GM10248 (cell line): ENCODE measurements at places on chromosomes 12 and 14.

- DNase-seq: no peak
These were observed 47.0 kb upstream of the SLC2A13 start for GRCh38 chr12:40152783-40153383.

- no peak for DNase-seq
These were observed 162.1 kb downstream of the ESRRB start for GRCh38 chr14:76537906-76538647.

- DNase-seq: no peak
These were observed 69.3 kb downstream of the ZFC3H1 start for GRCh38 chr12:71594214-71594948.

GRCh38 chr12:2383325-2384028 lies 330.7 kb downstream of the CACNA1C start:
- DNase-seq: no peak

GRCh38 chr12:123043536-123044001 lies 63.1 kb downstream of the ARL6IP4 start:
- peak; percentile 73 for DNase-seq

DNA sequence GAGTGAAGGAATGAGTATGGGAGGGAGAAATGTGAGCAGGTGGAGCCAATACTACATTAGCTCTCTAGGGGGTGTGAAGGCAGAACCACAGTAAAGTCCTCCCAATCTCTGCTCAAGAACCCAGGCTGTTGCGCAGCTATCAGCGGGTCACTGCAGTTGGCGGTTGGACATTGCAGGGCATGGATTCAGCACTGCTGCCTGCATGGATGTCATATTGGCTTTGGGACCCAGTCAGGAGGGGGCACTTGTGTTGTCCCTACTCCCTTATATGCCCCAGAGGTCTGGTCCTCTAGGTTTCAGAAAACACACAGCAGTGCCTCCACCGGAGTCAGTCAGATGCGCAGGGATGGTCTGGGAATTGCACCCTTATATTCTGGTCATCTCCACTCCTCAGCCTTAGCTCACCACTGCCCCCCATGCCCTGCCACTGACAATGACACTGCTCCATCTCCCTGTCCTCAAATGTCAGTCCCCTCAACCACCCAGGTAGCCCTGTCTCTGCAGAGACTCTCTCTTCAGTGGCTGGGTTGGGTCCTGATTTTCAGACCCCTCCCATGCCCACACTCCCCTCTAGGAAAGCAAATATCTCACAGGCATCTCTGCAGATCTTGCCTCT lies 9.6 kb downstream of the ZDHHC22 start:
- no peak for DNase-seq

- DNase-seq: no peak
These were observed 142.6 kb upstream of the NCOR2 start for GRCh38 chr12:124709722-124710687.

DNA sequence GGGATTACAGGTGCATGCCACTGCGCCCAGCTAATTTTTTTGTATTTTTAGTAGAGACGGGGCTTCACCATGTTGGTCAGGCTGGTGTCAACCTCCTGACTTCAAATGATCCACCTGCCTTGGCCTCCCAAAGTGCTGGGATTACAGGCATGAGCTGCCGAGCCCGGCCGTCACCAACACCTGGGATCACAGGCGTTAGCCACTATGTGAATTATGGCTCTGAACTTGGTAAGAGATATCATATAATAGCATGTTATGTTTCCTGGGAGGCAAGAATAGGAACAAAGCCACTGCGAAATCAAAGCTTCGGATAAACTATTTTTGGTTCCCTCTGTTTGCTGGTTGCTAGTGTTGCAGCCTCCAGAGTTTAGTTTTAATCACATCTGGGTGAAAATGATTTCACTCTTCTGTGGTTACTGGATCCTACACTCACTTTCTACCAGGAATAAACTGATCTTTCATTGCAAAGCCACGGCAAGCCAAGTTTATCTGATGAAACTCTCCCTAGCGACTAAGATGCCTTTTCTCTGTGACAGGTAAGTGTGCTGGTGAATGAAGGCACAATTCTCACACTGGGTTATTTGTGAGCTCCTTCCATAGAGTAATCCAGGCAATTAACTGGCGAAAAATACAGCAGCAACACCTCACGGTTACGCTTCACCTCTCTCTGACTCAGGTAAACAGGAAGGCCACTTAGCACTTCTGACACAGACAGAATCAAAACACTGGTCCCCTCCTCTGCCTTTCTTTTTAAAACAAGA lies 16.7 kb downstream of the SNRNP35 start:
- no peak for DNase-seq

- DNase-seq: no peak
These were observed 846 bp upstream of the MTHFD1 start for GRCh38 chr14:64387232-64387781.

DNA sequence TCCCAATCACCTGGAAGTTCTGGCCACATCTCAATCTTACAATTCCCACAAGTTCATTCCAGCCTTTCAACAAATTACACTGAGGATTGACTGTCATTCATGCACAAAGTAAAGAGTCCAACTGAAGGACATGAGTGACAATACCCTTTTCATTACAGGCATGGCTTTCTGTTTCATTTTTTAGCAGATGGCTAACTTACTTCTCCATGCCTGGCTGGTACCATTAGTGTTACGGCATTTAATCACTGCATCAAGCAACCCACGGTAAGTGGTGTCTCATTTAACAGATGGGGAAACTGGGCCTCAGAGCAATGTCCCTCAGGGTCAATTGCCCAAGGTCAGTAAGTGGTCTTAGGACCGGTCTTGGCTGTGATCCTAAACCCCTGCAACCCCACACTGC lies 114.4 kb downstream of the PRICKLE1 start:
- DNase-seq: no peak

DNA sequence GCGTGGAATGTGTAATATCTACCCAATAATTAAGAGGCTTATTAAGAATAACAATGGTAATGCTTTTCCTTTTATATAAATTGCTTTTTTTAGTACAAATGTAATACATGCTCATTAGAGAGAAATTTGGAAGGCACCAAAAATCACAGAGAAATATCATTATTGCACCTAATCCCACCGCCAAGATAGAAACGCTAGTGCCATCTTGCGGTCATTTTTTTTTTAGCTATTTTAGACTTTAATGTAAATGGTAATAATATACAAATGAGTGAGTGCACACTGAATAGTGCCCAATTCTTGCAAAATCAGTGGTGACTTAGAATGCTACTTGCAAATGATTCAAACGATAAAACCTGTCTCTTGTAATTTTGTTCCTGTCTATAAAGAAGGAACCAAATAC lies 576.8 kb upstream of the TMEM132C start:
- no peak for DNase-seq

DNA sequence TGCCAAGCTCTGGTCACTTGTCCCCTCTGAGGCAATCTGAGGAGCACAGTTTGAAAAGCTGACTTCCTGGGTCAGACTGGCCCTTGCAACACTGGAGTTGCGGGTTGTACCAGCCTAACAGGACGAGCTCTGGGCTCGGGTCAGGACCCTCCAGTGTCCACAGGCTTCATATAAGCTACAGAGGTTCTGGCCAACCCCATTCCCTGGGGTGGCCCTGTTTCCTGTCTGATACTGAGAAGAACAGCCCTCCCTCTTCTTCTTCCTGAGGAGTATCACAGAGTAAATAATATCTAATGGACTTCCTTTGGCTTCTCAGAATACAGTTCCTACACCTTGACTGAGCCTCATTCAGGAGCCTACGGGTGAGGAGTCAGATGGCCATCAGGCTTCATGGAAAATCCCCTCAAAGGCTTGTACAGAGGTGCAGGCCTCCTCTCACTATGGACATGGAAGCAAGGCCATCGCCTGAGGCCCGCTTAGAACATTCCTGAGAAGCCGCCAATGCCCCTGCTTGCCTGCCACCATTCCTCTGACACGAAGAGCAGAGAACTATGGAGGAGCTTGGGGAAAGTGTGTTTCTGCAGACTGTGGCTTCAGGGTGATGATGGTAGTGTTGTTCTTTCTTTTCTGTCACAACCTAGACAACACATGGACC lies 28.5 kb upstream of the ANO2 start:
- no peak for DNase-seq

GRCh38 chr14:21933681-21934080 lies 260.1 kb upstream of the OR4E1 start:
- no peak for DNase-seq

GRCh38 chr12:7934889-7935492 lies 996 bp downstream of the SLC2A3 start:
- no peak for DNase-seq

DNA sequence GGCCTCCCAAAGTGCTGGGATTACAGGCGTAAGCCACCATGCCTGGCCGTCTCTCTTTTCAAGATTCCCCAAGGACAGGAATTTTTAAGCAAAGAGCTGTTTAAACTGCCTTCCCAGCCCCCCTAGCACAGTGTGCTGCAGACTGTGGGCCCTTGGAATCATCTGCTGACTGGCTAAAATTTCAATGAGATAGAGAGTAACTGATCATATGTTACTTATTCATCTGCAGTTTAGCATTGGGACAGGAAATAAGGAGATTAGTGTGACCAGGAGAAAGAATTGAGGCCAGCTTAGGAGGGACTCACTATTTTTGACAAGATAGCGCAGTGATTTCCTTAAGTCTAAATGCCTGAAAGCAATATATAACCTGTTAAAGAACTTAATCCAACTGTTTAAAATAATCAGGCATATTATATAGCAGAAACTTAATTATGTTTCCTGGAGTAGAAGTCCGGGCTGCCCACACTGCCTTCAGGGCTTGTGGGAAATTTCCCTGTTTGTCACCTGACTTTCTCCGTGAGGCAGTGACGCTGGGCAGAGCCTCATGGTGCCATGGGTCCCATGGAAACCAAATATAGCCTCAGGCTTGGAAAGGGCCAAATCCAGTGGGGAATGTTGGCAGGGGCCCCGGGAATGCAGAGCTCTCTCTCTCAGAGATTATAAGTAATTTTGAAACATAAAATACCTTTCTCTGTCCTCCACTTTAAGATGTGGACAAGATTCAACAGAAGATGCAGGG lies 22.8 kb upstream of the CEBPE start:
- DNase-seq: no peak

- peak; percentile 21 for DNase-seq
These were observed 68.6 kb upstream of the USP15 start for GRCh38 chr12:62191491-62192179.

GRCh38 chr12:56241424-56242303 lies 11.8 kb downstream of the SLC39A5 start:
- no peak for DNase-seq
